ENCODE measurements at places on chromosomes 4 and X. TPM values are rescaled to one million over a fixed set of nuclear protein-coding genes. Genes with fewer than 3 reads are reported as not detected.

DNA sequence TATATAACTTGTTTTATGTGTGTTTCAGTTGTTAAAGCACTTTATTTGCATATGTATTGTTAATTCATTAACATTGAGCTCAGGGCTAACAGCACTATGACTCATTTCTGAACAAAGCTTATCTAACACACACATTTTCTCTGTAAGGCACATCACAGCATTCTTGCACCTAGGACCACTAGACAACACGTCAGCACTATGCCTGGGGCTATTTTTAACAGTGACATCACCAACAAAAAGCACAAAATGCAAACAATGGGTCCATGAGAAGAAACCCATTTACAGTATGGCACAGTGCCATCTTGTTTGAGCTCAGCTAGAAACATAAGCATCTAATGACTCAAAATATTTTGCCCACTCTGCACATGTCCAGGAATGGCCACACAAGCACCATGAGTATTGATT lies 124.4 kb downstream of the RELL1 start:
- no peak for DNase-seq

GRCh38 chrX:134727363-134727762 lies 69.1 kb upstream of the PLAC1 start:
- DNase-seq, result no peak

- DNase-seq, result no peak
These were observed 91.3 kb downstream of the PTPN13 start for GRCh38 chr4:86685401-86685800.

The CAMK2D gene
- total RNA-seq, result 67.2 TPM

- no peak for DNase-seq
These were observed 426.1 kb downstream of the PABPC4L start for GRCh38 chr4:133775469-133775868.

The FAT4 gene
- 22.8 TPM for total RNA-seq

The KLHL2 gene
- 26.6 TPM for total RNA-seq

GRCh38 chr4:64497491-64497890 lies 88.2 kb upstream of the TECRL start:
- DNase-seq, result no peak

The NCAPG gene
- total RNA-seq, result 0.74 TPM

- DNase-seq, result no peak
These were observed 173.5 kb downstream of the ASMT start for GRCh38 chrX:1788300-1788911.

DNA sequence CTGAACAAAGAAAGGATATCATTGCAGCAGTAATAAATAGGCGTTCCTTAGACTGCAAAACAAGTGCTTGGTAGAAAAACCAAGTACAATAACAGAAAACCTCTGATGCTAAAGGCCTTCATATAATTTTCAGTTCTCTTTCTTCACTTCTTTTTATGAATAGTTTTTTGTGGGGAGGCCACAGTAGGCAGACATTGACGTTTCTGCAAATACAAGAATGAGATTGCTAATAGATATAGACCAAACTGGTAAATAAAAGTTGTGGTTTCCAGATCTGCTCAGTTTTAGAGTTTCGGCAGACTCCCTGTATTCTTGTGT lies 57.0 kb upstream of the RAP1GDS1 start:
- DNase-seq, result no peak

DNA sequence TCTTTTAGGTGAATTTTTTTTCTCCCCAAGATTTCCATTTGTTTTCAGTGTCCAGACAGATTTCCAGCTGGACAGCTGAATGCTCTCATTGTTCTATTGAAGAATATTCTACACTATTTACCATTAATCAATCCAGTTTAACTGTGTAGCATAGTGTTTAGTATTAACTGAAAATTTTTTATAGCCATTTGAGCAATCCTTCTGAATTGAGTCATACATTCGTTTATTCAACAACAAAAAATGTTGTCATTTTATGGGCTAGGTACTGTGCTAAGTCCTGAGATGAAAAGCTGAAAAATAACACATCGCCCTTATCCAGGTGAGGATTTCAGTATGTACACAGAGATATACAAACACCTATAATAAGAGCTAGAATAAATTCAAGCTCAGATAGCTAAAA lies 223.3 kb downstream of the COL25A1 start:
- no peak for DNase-seq

The CRMP1 gene
- total RNA-seq, result 2.0 TPM

DNA sequence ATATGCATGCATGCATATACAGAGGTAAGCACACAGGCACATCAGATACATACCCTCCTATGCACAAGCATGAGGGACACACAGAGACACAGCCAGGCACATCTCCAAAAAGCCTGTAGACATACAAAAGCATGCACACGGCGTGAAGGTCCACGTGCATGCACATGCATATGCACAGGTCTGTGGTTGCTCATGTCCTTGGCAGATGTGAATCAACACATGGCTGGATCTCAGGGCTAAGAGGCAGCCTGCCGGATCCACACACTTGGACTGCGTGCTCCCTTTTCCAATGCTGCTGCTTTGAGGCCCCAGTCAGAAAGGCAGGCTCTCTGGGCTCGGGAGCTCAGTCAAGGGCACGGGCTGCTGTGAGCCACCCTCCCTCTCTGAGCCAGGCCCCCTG lies 3.6 kb downstream of the STARD8 start:
- DNase-seq, result peak; percentile 49

The SH3RF1 gene
- 13.8 TPM for total RNA-seq

DNA sequence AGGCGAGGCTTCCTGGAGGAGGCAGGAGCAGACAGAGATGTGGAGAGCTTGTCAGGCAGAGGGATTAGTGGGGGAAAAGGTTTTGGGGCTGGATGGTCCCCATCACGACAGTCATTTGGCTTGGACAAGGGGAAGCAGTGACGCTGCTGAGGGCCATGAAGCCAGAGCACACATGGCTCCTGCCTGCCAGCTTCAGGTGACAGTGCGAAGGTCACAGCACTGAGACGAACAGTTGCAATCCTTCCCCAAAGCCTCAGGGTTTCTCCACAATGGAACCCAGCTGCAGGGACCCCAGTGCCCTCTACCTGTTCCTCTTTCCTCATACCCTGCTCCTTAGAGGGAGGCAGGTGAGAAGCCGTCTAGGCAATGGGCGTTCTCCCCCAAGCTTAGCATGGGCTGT lies 110.3 kb downstream of the DRD5 start:
- no peak for DNase-seq

All from posterior vena cava (tissue), 2 donors.